ENCODE measurements at places on chromosomes 5 and 9.

- peak; percentile 32 for DNase-seq
These were observed 62.5 kb downstream of the EXOSC2 start for GRCh38 chr9:130756037-130756436.

DNA sequence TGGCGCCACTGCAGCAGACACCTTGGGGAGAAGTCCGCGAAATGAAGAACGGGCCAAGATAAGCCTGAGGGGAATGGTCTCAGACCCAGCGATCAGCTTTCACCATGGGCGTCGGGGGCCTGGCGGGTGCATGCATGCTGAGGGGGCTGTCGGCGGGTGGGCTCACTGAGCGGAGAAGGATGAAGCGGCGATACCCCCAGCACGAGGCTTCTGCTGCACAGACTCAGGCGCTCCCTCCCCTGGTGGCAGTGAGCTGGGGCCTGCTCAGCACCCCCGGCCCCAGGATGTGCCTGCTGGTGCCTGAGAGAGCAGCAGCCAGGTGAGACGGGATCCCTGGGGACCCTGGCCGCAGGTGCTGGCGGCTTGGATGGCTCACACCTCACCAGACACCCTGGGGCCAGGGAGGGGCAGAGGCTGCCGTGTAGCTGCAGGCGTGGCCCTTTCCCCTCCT is 31.2 kb downstream of the CEP72 start:
- no peak for DNase-seq

DNA sequence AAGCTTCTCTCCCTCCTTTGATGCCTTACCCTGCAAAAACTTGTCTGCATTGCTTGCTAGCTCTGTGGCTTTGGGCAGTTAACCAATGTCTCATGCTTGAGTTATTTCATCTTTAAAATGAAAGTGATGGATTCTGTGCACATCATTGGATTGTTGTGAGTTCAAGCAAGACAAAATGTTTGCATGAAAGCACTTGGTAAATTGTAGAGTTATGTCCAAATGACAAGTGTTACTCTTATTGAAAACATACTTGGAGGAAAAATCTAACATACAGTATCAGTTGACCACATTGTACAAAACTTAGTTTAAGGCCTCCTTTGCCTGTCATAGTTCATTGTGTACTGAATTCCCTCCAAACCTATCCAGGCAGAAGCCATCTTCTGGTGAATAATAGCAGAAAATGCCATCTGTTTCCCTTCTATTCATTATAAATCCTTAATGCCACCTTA is 30.0 kb downstream of the TGFBR1 start:
- DNase-seq = peak; percentile 51

GRCh38 chr5:123438902-123439301 is 15.7 kb upstream of the CEP120 start:
- no peak for DNase-seq

GRCh38 chr5:124948062-124948753 is 201.8 kb upstream of the ZNF608 start:
- DNase-seq = peak; percentile 24

GRCh38 chr5:52419357-52419756 is 368.4 kb upstream of the ITGA1 start:
- no peak for DNase-seq

GRCh38 chr9:117963493-117964090 is 259.4 kb downstream of the TLR4 start:
- no peak for DNase-seq

DNA sequence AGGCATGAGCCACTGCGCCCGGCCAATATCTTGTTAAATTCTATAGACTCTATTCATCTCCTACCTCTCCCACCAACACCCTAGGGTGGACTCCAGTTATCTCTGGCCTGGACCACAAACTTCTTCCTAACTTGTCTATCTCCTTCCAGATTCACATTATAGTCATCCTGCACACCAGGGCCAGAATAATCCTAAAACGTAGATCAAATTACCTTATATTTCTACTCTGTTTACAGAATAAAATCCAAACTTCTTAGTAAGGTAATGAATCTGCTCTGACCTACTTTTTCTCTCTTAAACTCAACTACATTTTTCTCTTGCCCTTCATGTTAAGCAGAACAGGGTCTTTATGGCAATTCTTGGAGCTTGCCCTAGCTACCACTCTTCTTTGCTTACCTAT is 6.9 kb downstream of the ELL2 start:
- DNase-seq = no peak

DNA sequence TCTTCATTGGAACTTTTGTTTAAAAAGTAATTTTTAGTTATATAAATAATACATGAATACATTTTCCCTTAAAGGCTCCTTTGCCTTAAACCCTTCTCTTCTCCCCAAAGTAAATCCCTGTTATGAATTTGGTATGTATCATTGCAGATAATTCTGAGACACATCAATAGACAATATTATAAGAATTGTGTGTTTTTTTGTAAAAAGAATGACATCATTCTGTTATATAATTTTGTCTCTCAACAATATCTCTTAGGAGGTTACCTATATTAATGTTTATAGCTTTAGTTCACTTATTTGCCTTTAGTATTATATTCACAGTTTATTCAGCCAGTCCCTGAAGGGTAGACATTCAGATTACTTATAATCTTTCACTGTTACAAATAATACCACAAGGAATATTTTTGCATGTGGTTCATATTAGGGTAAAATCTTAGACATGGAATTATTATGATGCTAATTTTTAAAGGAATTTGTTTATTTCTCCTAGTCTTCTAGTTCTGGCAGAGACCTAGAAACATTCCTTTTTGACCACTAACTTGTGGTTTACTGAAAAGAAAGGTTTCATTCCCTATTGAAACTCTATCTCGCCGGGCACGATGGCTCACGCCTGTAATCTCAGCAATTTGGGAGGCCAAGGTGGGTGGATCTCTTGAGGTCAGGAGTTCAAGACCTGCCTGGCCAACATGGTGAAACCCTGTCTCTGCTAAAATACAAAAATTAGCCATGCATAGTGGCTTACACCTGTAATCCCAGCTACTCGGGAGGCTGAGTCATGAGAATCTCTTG is 105.6 kb downstream of the KCTD16 start:
- no peak for DNase-seq

- no peak for DNase-seq
These were observed 47.8 kb downstream of the RALGPS1 start for GRCh38 chr9:126962336-126962735.

DNA sequence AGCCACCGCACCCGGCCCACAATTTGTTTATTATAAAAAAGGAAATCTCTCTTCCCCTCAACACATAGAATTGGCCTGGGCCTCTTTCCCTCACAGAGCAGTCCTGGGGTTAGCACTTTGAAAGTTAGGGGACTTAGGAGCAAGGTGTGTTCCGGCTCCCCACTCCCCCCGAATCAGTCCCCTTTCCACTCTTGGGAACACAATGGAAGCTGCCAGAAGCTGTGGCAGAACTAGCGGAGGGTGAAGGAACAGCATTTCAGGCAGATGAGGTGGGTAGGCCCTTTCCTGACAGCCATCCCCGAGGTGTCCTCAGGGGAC is 16.4 kb upstream of the C5orf47 start:
- DNase-seq = no peak

- no peak for DNase-seq
These were observed 114.9 kb upstream of the ADAMTS16 start for GRCh38 chr5:5025098-5025773.

GRCh38 chr5:174990909-174991308 is 266.5 kb downstream of the MSX2 start:
- no peak for DNase-seq

GRCh38 chr5:95572016-95572415 is 17.1 kb downstream of the ARSK start:
- no peak for DNase-seq

- DNase-seq = no peak
These were observed 251.1 kb upstream of the TUT7 start for GRCh38 chr9:86605303-86605702.

GRCh38 chr9:8782237-8782636 is 982.7 kb upstream of the DMAC1 start:
- no peak for DNase-seq

- peak; percentile 88 for DNase-seq
These were observed 32.7 kb upstream of the ADRA1B start for GRCh38 chr5:159883522-159883950.

- peak; percentile 73 for DNase-seq
These were observed 206.7 kb downstream of the FAM114A2 start for GRCh38 chr5:153831973-153832372.

GRCh38 chr5:91061946-91062562 is 321.1 kb downstream of the ARRDC3 start:
- no peak for DNase-seq

DNA sequence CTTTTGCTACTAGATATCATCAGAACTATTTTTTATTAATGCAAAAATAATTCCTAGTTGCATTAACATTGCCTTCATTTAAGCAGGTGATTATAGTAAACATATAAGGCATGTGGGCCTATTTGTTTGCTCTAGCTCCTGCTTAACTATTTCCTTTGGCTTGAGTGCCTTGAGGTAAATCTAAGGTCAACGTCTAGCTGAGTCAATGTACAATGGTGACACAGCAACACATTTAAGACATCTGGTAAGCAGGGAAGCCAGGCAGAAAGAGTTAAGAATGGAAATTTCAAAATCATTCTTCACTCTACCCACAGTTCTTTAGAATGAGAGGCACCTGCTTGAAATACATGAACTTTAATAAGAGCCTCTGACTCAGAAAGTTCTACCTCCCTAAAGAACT is 111.9 kb upstream of the FST start:
- peak; percentile 73 for DNase-seq

DNA sequence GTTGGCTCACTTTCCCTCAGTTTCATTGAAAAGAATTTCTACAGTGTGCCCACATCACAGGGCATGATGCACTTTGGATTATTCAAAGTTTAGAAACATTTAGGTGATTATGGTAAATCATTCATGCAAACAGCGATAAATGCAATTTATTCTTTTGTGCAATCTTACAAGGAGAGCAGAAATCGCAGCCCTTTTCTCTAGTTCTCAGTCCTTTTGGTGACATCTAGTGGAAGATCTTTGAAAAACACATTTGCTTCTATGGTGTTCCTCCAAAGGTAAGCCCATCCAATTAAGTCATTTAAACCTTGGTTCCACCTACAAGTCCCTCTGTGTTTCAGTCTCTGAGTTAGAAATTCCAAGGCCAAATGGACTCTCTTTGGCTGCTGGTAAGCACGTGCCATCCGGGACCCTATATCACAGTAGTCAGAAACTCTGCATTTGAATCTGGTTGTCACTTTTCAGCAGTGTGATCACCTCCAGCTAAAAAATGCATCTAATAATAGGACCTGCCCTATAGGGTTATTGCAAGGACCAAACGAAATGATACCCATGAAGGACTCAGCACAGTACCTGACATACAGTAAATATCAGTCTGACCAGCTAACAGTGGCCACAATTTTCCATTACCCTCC is 66.4 kb downstream of the MACROH2A1 start:
- DNase-seq = peak; percentile 74

GRCh38 chr5:17174965-17175364 is 42.5 kb upstream of the BASP1 start:
- no peak for DNase-seq

DNA sequence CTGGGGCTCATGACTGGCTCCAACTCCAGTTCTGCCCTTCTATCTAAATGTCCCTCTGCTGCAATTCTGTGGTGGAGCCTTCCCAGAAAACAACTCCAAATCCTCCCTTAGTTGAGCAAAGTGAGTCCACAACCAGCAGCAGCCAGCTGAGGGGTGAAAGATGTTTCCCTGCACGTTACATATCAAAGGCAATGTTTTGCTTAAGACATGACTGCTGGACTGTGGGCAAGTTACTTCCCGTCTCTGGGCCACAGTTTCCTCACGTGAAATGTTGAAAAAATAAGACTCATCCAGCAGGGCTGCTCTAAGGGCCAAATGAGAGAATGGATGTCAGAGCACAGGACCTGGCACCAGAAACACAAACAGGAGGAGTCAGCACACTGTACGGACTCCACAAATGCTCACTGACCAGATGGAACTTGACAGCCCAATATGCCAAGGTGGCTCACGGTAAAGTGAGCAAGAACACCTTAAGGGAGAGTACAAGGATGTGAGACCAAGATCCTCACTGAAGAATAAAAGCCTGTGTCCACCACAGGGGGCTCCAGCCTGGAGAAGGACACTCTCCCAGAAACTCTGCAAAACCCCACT is 138.4 kb upstream of the ABCA1 start:
- DNase-seq = no peak

GRCh38 chr5:87233143-87233542 is 34.5 kb upstream of the RASA1 start:
- no peak for DNase-seq

DNA sequence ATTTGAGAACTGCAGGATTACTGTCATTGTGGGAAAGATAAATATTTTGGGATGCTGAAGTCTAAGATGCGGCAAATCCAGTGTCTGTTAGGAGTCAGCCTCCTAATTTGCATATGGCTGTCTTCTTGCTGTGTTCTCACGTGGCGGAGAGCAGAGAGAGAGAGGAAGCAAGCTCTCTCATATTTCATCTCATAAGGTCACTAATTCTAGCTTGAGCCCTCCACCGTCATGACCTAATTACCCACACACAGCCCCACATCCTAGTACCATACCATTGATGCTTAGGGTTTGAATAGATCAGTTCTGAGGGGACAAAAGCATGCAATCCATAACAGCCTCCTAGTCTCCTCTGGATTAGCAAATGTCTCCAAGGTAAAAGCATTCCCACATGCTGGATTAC is 124.5 kb downstream of the CDH12 start:
- no peak for DNase-seq

GRCh38 chr5:43602461-43603343 is at the start of gene NNT:
Gene NNT, plus strand, starts transcription at chr5:43603180. Its CDS starts 6,016 bp downstream, at chr5:43609196.
- peak; percentile 76 for DNase-seq

- DNase-seq = no peak
These were observed 152.2 kb downstream of the ADAMTSL1 start for GRCh38 chr9:18626046-18626698.

DNA sequence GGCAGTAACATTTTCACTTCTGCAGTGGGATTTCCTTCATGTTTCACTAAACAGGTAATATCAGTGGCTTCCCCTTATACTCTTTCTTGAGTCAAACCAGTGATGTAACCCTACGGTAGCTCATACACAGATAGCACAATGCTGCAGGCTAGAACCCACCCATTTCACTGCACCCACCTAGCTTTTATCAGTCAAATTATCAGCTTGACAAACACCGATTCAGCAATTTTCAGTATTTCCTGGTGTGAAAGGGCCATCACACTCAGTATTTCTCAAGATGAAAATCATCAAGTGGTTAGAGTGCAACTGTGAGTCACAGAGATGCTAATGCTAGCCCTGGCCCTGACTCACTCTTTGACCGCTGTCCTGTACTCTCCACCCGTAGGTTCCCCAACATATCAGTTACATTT is 242.3 kb upstream of the PTGER4 start:
- DNase-seq = peak; percentile 74

DNA sequence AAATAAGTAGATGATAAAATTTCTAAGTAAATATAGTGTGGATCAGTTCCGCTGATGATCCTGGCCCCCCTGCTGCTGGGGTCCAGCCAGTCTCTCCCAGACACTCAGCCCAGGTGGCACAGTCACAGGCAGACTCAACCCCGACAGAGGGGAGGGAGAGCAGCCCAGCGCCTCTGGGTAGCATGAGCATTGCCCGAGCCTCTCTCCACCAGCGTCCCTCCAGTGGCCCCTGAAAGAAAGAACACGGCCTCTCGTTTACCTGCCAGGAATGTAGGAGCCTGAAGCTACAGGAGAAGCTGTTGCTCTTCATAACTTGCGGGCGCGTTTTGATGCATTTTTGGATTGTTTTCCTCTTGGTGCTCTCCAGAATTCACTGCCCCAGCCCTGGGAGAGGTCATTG is 68.8 kb upstream of the ICE1 start:
- no peak for DNase-seq

- no peak for DNase-seq
These were observed 28.3 kb upstream of the GOLPH3 start for GRCh38 chr5:32202394-32202793.

- DNase-seq = no peak
These were observed 17.3 kb upstream of the EGFL7 start for GRCh38 chr9:136645352-136645902.

All from mesenchymal stem cell (in vitro differentiated cells and primary cell).